ENCODE measurements at places on chromosomes 1 and 21.

DNA sequence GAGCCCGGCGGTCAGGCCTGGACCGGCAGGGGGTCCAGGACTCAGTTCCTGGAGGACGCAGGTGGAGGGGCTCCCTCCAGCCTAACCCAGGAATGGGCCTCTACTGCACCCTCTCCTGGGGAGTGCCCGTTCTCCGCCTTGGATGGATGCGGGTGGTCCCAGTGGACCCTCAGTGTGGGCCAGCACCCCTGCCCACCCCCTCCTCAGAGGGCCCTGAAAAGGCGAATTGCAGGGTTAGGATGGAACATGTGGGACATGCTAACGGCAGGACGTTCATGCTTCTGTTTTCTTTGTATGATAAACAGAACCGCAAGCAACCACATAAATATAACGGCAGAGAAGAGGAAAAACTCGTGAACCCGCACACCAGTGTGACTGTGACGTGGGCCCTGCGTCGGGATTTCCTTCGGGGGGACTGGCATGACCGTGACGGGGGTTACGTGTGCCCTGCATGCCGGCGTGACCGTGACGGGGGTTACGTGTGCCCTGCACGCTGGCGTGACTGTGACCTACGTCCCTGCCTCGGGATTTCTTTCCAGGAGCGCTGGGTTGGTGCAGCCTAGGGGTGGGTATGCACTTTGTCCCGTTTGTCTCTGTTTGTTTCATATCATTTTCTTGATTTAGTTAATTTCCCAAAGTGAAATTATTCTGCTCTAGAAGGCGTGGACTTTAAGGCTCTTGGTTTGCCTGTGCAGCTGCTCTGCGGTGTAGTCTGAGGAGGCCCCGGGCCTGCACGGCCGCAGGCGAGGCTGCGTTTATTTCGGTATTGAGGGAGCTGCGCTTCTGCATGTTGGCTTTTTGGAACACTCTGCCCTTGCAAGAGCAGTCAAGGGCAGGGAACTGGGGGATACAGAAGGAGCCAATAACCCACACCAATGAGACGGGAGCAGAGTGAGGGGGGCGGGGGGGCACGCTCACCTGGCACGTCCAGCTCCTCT, 3.1 kb downstream of the FTCD start:
- no peak for DNase-seq

DNA sequence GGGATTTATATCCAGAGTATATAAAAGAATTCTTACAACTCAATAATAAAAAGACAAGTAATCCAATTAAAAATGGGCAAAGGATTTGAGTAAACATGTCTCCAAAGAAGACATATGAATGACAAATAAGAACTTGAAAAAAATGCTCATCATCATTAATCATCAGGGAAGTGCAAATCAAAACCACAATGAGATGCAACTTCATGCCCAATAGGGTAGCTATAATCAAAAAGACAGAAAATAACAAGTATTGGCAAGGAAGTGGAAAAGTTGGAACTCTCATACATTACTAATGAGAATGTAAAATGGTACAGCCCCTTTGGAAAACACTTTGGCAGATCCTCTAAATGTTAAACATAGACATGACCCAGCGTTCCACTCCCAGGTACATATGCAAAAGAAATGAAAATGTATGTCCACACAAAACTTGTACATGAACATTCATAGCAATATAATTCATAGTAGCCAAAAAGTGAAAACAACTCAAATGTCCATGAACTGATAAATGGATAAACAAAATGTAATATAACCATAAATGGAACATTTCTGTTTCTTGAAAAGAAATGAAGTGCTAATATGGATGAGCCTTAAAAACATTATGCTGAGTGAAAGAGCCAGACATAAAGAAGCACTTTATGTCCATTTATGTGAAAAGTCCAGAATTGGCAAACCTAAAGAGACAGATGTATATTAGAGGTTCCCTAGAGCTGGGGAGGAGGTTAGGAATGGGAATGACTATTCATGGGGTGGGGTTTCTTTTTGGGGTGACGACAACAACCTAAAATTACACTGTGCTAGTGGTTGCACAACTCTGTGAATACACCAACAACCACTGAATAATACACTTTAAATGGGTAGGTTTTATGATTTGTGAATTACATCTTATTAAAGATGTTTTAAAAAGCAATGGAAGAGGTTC, 259.7 kb downstream of the RHOU start:
- DNase-seq = no peak

GRCh38 chr1:61425040-61425439, 299.9 kb downstream of the TM2D1 start:
- no peak for DNase-seq

DNA sequence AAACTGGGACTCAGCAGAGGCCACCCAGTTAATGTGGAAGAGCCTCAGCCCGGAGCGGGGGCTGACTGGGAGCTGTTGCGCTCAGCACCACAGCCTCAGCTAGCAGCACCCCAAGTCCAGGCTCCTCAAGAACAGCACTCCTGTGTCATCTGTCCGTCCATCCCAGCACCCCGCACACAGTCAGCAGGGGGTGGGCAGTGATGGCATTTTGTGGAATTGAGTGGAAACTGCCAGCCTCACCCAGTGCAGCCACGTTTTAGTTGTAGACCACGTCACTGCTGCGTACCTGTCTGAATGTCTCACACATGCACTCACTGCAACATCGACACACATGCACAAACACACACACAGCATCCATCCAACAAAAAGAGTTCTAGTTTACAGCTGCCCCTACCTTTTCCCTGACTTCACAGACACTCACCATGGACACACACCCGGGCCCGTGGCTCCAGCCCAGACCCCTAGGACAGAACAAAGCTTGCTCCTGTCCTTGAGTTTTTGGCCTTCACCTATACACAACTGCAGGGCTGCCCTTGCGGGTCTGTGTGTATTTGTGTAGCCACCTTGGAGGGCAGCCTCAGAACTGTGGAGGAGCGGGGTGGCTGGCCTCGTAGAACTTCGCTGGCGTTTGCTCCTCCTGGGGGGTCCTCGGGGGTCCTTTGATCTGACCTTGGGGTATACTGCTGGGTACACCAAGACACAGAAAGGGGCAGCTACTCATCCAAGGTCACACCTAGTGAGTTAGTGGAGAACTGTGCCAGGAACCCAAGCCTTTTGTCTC, 5.2 kb downstream of the KCNQ4 start:
- no peak for DNase-seq

DNA sequence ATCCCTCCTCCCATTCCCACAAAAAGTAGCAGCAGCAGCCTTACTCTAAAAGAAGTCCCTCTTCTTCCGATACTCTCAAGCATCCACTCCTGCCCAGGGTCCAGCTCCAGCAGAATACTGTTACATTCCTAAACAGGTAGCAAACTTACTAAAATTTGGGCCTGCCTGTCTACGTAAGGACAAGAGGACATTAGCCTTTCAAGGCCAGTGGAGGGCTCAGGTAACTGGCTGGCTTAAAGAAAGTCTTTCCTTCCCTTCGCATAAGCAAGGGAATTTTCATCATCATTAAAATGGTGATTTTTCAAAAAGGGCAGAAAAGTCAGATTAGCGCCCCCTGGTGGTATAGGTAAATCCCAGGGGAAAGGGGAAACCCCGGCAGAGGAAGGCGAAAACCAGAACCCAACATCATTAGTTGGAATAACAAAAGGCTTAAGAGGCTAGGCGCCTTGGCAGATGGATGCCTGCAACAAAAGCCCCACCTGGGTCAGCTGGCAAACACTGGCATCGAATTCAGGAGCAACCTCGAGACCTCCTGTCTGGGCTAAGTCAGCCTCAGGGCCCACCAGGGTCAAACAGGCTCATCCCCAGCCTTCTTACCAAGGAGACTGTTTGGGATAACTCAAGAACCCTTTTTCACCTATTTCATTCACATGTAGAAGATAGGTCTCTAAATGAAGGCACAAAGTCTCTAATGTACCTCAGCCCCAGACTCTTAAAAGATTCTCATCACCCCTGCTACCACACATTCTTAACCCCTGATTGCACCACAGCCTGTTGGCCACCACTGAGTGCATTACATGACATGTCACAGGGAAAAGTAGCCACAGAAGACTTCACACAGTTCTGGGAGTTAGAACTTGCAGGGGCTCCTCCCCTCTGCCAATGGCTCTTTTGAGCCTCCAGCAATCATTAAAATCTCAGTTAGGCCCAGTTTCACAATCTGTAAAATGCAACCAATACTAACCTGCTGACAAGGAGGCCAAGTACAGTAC, 36.7 kb downstream of the ERI3 start:
- DNase-seq = peak; percentile 12

GRCh38 chr1:212664409-212665199, 35.0 kb downstream of the BATF3 start:
- no peak for DNase-seq

DNA sequence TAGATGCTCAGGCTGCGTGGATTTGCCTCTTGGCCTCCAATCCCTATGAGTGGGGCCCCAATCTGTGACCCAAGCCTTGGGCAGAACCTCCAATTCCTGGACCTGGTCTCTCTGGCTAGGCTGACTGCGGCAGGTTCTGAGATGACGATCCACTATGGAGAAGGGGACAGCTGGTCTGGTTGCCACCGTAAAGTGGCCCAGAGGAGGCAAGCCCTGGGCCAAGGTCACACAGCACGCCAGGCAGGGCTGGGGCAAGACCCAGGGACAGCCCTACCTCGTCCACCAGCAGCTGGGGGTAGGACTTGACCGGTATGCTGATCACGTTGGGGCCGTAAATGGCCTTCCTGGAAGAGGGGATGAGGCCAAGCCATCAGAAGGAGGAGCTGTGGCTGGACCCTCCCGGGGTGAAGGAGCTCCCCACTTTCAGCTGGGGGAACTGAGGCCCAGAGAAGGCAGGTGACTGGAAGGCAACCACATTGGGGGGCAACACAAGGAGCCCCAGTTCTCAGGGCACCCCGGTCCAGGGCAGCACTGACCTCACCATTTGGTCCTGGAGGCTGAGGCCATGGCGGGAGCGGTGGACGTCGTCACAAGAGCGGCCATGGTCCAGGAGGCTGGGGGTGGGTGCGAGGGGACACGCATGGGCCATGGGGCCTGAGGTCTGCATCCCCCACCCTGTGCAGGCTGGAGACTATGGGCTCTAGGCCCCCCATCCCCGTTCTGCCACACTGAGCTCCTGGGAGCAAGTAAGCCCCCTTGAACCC, 9.8 kb downstream of the ATP13A2 start:
- no peak for DNase-seq

- no peak for DNase-seq
These were observed 6.4 kb downstream of the TSTD1 start for GRCh38 chr1:161032409-161032808.

DNA sequence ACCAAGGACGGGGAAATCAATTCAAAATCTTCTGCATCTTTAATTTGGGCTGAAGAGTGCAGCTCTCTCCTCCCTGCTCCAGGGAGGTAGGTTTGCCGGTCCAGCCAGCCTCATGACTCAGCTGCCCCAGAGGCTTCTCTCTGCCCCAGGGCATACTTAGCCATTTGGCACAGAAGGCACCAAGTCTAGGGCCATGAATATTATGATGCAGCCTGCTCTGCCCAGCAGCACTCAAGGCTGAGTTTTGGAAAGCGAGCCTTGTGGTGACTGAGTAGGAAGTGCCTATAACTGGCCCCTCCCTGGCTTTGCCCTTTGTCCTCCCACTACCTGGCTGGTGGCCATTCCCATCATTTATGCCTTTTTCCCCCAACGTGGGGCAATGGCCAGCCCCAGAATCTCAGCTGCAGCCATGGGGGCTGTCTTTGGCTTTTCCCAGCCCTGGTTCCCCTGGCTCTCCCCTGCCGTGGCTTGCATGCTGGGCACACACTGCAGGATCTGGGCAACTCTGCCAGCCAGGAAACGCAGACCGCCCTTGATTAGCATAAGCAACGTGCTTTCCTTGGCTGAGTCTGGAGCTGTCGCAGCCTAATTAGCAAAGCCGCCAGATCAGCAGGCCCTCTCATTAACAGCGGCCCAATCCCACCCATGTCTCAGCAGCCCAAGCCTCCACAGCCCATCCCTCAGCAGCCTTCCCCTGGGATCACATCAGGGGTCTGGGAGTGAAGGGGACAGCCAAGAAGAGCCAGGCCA, 258.6 kb upstream of the TMEM51 start:
- DNase-seq = no peak

DNA sequence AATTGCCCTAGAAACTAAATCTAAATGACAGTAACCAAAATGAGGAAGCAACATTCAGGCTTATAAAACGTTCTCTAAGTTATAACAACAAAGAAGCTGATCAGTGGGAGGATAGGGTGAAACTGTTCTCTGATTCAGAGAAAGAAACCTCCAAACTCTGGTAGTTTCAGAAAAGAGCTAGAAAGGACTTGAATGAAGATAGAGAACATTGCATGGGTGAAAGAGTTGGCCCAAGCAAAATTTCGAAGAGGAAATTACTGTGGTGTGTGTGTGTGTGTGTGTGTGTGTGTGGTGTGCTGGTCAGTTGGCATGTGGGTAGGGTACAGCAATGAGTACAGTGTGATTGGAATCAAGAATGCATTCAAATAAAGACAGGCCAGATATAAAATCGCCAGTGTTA, 16.5 kb upstream of the SPAG17 start:
- DNase-seq = no peak

GRCh38 chr21:46517361-46517760, 58.7 kb downstream of the DIP2A start:
- no peak for DNase-seq

GRCh38 chr21:25515484-25516405, 91.5 kb downstream of the MRPL39 start:
- no peak for DNase-seq

GRCh38 chr1:65167586-65168242, 19.7 kb downstream of the AK4 start:
- DNase-seq = no peak

DNA sequence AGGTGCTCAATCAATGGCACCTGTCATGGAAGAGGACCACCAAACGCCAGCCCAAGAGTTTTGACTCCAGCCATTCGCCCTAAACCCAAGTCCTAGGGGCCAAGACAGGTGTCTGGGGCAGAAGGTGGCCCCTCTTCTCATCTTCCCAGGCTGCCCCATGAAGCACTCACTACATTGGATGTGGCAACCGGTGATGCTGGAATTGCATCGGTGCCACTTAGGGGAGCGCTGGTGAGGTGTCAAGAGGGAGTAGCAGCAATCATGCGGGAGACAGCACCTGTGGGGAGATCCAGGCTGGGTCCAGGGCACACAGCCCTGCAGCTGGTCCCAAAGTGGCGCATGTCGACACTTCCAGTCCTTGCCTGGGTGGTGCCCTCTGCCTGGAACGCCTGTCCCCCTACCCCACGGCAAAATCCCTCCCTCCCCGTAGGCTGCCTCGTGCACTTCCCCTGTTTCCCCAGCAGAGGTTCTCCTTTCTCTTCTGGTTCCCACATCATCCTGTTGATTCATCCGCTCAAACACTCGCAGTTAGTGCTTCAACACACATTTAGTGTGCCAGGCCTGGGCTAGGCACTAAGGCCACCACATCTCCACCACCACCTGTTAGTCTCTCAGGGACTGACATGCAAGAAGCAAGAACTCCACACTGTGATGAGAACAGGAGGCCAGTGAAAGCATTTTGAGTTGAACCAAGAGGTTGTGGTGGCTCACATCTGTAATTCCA, 18.5 kb downstream of the PLA2G2D start:
- DNase-seq = no peak

DNA sequence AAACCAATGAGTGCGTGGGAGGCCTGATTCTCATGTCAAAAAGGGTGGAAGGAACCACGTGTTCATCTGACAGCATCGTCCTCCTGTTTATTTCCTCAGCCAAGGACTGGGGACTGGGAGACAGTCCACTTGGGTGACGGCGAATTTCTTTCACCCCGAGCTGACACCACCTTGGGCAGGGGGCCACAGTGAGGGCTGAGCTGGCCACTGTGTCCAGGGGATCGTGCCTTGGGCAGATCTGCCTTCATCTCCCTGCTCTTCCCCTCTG, 122.1 kb downstream of the SIM2 start:
- DNase-seq = no peak
